ENCODE measurements at places on chromosomes 7 and 10. TPM values are rescaled to one million over a fixed set of nuclear protein-coding genes. Genes with fewer than 3 reads are reported as not detected.

The NPSR1 gene
- not detected for total RNA-seq

The IFIT2 gene
- total RNA-seq, result 19.9 TPM

The NKX2-3 gene
- total RNA-seq, result not detected

The SPDYE18 gene
- total RNA-seq, result 1.5 TPM

Measured in sciatic nerve (tissue), 2 donors.